Endothelial cell (in vitro differentiated cells): ENCODE measurements at places on chromosomes 12 and 14.

DNA sequence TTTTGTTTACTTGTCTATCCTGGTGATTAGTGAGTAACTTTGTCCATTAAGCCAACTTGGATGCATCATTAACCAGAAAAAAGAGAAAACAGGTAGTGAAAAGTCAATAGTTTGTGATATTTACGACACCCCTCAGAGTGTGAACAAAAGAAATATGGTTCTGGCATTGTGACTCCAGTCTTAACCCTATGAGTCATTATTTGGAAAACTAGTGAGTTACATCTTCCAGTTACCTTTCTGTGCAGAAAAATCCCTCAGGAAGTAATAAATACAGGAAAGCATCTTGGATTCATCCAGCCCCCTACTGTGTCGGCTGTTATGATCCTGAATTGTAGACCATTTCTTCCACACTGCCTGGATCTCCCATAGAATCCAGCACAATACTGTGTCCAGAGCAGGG, 379.1 kb downstream of the GALC start:
- no peak overlapping the region for H3K4me3 ChIP-seq
- peaks cover 2% of the 10 kb centered on the region for H3K4me1 ChIP-seq
- H3K27me3 ChIP-seq: no peaks in the 10 kb centered on the region
- no peak for DNase-seq
- H3K27ac ChIP-seq: no peak overlapping the region

- H3K27me3 ChIP-seq: peaks cover 6% of the 10 kb centered on the region
- no peak overlapping the region for H3K4me3 ChIP-seq
- H3K36me3 ChIP-seq: no peaks in the 10 kb centered on the region
- H3K4me1 ChIP-seq: peaks cover 17% of the 10 kb centered on the region
- DNase-seq: no peak
These were observed 25.2 kb upstream of the PPP1R13B start for GRCh38 chr14:103872481-103873113.

DNA sequence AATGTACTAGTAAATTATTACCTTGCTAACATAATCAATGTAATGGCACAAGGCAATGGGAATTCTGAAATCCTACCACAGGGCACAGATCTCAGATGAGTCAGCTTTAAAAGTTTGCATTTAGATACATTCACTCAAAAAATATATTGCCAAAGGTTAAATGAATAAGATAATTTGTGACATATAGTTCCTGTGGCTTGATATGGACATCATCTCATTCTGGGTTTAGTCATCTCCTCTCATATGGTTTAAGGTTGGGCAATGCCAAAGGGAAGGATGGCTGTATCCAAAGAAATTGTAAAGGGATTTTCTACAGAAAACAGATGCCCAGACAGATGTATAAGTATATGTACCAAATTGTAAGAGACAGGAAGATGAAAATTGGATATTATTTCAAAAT, 1065.0 kb downstream of the LRFN5 start:
- DNase-seq: no peak
- H3K36me3 ChIP-seq: no peaks in the 10 kb centered on the region
- no peaks in the 10 kb centered on the region for H3K27me3 ChIP-seq
- no peak overlapping the region for H3K4me3 ChIP-seq
- no peak overlapping the region for H3K27ac ChIP-seq

DNA sequence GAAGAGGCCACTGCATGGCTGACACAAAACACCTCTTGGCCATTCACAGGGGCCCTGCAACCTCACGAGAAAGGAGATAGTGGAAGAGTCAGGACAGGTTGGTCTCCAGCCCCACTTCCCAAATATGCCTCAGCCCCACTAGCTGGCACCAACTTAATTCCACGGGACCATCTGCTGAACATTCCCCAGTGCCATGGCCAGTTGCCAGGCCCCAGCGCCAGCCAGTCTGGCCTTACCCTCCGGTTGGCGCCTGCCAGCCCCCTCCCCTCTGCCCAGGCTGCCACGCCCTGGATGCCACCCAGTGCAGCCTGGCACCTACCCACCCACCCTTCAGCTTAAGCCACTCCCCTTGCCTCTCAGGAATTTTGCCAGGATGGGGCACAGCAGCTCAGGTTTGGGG, 21.2 kb upstream of the HSPB8 start:
- no peak overlapping the region for H3K4me3 ChIP-seq
- peaks cover 9% of the 10 kb centered on the region for H3K27me3 ChIP-seq
- H3K27ac ChIP-seq: no peak overlapping the region
- DNase-seq: no peak
- peaks cover 5% of the 10 kb centered on the region for H3K4me1 ChIP-seq
- peaks cover 4% of the 10 kb centered on the region for H3K36me3 ChIP-seq

DNA sequence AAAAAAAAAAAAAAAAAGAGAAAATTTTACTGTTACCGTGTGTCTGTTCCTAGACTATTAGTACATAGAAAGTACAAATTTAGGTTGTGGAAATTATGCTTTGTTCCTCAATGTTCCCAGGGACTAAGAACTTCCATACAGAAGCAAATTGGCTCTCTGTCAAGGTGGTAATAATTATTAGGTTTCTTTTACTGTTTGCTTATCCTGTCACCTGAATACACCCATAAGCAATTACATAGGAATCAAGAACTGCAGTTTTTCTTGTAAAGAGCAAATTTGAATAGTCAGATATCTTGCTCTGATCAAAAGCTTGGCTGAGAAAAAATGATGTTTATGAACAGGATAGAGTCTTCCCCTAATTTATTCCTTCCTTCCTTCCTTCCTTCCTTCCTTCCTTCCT, 191.2 kb downstream of the AEBP2 start:
- H3K27ac ChIP-seq: no peak overlapping the region
- H3K27me3 ChIP-seq: peaks cover 4% of the 10 kb centered on the region
- no peak overlapping the region for H3K4me3 ChIP-seq
- no peak for DNase-seq
- peaks cover 4% of the 10 kb centered on the region for H3K36me3 ChIP-seq

GRCh38 chr12:107670999-107671643, 14.5 kb upstream of the PWP1 start:
- no peaks in the 10 kb centered on the region for H3K36me3 ChIP-seq
- peak; percentile 53 for DNase-seq
- H3K27me3 ChIP-seq: no peaks in the 10 kb centered on the region
- no peak overlapping the region for H3K4me3 ChIP-seq

DNA sequence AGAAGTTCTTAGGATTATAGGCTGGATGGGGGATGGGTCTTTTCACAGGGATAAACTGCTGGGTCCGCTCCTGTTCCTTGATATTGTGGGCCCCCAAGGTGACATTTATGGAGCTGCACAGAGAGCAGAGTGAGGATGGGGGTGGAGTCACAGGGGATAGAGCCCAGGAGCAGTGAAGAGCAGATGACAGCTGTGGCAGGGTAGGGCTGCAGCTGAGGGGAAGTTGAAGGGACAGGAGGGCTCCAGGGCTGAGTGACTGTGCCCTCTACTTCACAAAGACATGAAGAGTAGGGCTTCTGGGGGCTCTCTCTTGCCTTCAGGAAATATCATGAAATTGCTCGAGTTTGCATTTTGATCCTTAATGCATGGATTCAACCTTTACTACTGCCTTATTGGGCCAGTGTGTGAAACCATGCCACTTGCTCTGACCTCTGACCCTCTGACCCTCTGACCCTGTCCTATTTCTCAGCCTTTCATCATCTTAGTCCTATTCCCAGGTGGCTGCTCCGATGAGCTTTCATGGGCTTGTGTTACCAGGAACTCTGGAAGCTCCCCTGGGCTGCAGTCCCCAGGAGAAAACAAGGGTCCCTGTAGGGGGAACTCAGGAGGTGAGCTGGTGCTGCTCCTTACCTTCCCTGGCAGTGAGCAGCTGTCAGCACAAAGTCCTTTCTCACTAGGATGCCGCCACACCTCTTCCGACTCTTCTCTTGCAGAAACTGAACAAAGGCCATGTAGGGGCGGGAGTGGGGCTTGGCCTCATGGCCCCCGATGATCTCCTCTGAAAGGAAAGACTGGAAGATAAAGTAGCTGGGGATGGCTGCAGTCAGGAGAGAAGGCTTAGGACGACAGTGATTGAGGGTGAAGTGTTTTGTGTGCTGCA, 1.6 kb downstream of the GZMH start:
- H3K27me3 ChIP-seq: peaks cover 13% of the 10 kb centered on the region
- H3K4me3 ChIP-seq: no peak overlapping the region
- no peaks in the 10 kb centered on the region for H3K36me3 ChIP-seq
- no peak for DNase-seq
- H3K4me1 ChIP-seq: peaks cover 15% of the 10 kb centered on the region

GRCh38 chr12:75908961-75909605, 122.5 kb downstream of the PHLDA1 start:
- H3K36me3 ChIP-seq: no peaks in the 10 kb centered on the region
- peaks cover 13% of the 10 kb centered on the region for H3K4me1 ChIP-seq
- H3K27ac ChIP-seq: peak overlapping the region; percentile 75
- DNase-seq: peak; percentile 9
- H3K4me3 ChIP-seq: no peak overlapping the region
- H3K27me3 ChIP-seq: no peaks in the 10 kb centered on the region

DNA sequence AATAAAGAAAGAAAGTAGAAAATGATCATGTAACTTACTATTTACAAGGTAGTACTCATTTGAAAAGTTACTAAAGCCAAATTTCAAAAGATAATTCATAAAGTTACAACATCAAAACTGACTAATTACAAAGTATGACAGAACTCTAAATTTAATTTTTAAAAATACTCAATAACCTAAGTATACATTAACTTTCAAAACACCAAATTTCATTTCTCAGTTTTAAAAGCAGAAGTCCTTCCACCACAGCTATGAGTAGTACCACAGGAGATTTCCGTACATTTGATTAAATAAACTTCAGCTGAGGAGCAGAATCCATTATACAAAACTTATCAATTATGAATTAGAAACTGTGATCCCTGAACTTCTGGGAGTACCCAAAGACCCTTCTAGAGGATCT, 100.8 kb upstream of the BBS10 start:
- no peaks in the 10 kb centered on the region for H3K36me3 ChIP-seq
- DNase-seq: no peak
- no peak overlapping the region for H3K4me3 ChIP-seq
- H3K27ac ChIP-seq: no peak overlapping the region
- no peaks in the 10 kb centered on the region for H3K27me3 ChIP-seq
- peaks cover 10% of the 10 kb centered on the region for H3K4me1 ChIP-seq

- no peaks in the 10 kb centered on the region for H3K27me3 ChIP-seq
- peaks cover 8% of the 10 kb centered on the region for H3K36me3 ChIP-seq
- H3K27ac ChIP-seq: no peak overlapping the region
- DNase-seq: no peak
- no peak overlapping the region for H3K4me3 ChIP-seq
These were observed 43.6 kb downstream of the FGD6 start for GRCh38 chr12:95173392-95174251.

GRCh38 chr12:62862259-62862881, 72.6 kb downstream of the PPM1H start:
- H3K36me3 ChIP-seq: no peaks in the 10 kb centered on the region
- peaks cover 1% of the 10 kb centered on the region for H3K27me3 ChIP-seq
- DNase-seq: no peak
- H3K4me1 ChIP-seq: peaks cover 67% of the 10 kb centered on the region

DNA sequence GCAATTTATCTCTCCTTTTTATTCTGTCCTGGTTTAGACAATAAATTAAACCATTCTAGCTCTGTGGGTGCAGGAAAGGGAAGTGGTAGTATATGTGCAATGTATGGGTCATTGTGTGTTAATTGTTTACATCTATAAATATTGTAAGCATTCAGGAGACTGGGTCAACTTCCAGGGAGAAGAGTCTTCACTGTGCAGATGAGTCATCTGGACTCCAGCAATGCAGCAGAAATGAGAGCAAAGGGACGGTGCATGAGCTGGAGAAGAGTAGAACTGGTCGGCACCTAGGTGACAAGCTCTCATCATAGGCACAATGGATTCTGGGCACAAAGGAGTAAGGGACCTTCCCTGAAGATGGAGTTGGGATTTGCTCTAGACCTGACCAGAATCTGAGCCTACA, 211.1 kb upstream of the DAAM1 start:
- DNase-seq: no peak
- no peaks in the 10 kb centered on the region for H3K4me1 ChIP-seq
- no peaks in the 10 kb centered on the region for H3K36me3 ChIP-seq

- peaks cover 11% of the 10 kb centered on the region for H3K36me3 ChIP-seq
- peaks cover 4% of the 10 kb centered on the region for H3K27me3 ChIP-seq
These were observed 5.9 kb downstream of the GOLGA5 start for GRCh38 chr14:92800012-92800411.

DNA sequence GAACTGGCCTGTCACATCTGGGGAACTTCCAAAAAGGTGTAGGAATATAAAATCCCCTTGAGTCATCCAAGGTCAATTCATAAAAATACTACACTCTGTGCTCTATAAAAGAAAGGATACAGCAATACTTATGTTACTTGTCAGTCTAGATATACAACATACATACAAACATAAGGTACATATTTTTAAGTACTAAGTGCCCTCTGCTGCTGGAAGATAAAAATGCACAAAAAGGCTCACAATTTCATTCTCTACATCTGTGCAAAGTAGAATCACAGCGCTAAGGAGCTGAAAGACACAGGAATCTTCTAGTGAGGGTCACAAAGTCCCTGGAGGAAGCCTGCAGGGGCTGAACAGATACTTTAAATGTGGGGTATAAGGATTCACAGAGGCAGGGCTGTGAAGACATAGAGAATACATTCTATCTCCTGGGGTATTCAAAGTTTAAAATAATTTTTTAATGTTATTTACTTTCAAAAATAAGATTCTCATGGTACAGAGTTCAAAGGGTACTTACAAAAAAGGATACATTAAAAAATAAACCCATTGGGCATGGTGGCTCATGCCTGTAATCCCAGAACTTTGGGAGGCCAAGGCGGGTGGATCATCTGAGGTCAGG, 10.2 kb upstream of the GOLGA5 start:
- no peaks in the 10 kb centered on the region for H3K36me3 ChIP-seq
- no peak overlapping the region for H3K4me3 ChIP-seq
- no peak overlapping the region for H3K27ac ChIP-seq
- peak; percentile 9 for DNase-seq
- no peaks in the 10 kb centered on the region for H3K27me3 ChIP-seq

DNA sequence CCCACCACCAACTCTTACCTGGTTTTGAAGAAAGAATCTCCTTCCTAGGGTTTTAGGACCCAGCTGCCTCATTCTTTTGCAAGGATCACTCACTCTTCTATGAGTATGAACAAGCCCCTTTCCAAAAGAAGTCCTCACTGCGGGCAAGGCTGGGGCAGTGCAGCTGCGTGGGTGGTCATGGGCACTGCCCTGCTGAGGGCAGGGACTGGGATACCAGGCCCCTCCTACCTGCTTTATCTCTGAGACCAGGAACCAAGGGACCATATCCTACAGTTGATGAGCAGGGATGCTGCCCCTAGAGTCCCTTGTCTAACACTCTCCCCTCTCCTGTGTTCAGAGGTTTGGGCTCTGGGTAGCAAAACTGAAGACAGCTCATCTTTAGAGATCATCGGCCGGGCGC, 20.5 kb downstream of the HPD start:
- H3K36me3 ChIP-seq: no peaks in the 10 kb centered on the region
- H3K27ac ChIP-seq: no peak overlapping the region
- no peaks in the 10 kb centered on the region for H3K4me1 ChIP-seq
- no peak for DNase-seq

GRCh38 chr12:29041621-29042020, 107.5 kb upstream of the FAR2 start:
- no peak overlapping the region for H3K27ac ChIP-seq
- H3K4me1 ChIP-seq: no peaks in the 10 kb centered on the region
- peaks cover 2% of the 10 kb centered on the region for H3K27me3 ChIP-seq
- H3K4me3 ChIP-seq: no peak overlapping the region
